ENCODE measurements at places on chromosomes 2 and 18.

- DNase-seq, result no peak
These were observed 32.5 kb downstream of the GPR45 start for GRCh38 chr2:105274046-105274445.

GRCh38 chr2:88085602-88086001 lies 18.0 kb downstream of the SMYD1 start:
- no peak for DNase-seq

DNA sequence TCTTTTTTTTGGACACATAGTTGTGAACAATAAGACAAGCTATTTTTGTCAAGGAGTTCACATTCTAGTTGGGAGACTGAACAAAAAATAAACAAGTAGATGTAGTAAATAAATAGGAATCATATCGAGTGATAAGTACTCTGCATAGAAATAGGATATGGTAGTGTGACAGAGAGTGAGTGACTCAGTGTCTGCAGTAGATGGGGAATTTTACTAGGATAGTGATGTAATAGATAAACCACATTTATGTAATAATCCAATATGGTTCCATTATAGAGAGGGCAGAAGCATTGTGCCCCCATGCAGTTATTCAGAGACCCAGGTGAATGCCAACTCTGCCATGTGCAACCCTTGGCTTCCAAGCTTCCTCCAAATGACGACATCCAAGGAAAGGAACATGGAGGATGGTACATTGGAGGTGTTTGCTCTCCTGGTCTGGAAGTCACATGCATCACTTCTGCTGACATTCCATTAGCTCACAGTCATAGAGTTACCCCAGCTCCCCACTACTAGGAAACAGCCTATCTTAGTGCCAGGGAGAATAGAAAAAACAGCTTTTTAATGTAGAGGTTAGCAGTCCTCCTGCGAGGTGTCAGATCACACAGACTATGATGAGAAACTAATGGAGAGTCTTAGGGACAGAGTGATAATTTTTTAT lies 595.4 kb downstream of the NYAP2 start:
- peak; percentile 13 for DNase-seq

GRCh38 chr2:100831831-100832230 lies 11.9 kb downstream of the NPAS2 start:
- DNase-seq, result peak; percentile 12

Measured in MCF 10A (cell line).